ENCODE measurements at places on chromosomes 7 and 10. TPM values are rescaled to one million over a fixed set of nuclear protein-coding genes. Genes with fewer than 3 reads are reported as not detected.
A peak's percentile ranks its signal among the peaks of the same experiment; 100 is the strongest.

DNA sequence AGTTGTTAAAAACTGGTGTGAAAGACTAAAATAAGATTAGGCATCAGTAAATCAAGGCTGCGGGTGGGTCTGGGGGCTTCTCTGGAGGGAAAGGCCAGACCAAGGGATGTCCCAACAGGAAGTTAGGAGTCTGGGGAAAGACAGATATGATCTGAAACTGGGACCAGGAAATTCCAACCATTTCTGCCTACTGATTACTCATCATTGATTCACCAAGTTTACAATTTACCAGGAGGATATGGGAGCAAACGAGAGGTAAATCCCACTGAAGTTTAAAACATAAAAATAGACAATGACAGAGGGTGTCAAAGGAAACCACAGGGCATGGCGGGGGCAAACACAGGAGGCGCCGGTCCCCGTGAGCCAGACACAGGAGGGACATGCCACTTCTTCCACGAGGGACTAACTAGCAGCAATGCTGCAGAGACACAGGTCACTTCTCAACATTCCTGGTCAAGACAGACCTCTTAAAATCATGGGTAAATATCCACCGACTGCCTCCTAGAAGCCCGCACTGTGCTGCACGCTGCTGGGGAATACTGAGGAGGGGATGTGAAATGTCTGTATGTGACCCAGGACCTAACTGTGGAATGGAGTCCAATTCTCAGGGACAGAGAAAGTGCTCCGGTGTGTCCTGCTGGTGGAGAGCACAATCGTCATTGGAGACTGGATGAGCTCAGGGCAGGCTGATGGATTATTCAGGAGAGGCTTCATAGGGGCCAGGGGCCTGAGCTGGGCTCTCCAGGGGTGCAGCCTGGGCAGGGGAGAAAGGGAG is 153.4 kb upstream of the KLF14 start:
- no peak for DNase-seq

DNA sequence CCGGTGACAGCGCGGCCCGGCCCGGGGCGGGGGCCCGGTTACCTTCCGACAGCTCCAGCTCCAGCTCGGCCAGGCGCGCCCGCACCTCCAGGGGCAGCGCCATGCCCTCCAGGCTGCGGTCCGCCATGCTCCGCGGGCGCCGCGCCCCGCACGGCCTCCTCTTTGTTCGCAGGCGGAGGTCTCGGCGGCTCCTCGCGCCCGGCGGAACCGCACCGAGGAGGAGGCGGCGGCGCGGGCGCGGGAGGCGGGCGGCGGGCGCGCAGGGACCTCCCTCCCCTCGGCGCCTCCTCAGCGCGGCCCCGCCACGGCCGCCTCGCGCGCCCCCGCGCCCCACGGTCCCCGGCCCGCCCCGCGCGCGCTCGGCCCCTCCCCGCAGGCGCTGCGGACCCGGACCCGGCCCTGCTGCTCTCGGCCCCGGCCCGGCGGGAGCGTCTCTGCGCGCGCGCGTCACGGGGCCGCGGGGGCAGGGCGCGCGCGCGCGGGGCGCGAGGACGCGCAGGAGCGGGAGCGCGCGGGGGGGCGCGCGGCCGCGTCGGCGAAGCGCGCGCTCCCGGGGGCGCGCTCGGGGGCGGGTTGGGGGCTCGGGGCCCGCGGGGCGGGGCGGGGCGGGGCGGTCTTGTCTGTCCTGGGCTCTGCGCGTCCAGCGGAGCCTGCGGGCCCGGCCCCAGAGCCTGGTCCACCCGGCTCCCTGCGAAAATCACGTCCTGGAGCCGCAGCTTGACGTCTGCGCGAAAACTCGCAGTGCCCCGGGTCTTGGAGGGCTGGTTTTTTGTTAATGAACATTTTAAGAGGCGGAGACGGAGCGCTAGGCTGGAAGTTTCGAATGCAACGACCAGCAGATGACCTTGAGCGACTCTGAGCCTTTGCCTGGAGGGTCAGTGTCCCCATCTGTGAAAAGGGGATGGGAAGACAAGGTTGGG is at the start of gene DIP2C:
DIP2C (minus strand) TSS at position 217 of the 920 bp plus-strand sequence; CDS start at position 127, 90 bp downstream.
- no peak for DNase-seq

GRCh38 chr7:51243631-51244030 is 73.0 kb downstream of the COBL start:
- DNase-seq = no peak

DNA sequence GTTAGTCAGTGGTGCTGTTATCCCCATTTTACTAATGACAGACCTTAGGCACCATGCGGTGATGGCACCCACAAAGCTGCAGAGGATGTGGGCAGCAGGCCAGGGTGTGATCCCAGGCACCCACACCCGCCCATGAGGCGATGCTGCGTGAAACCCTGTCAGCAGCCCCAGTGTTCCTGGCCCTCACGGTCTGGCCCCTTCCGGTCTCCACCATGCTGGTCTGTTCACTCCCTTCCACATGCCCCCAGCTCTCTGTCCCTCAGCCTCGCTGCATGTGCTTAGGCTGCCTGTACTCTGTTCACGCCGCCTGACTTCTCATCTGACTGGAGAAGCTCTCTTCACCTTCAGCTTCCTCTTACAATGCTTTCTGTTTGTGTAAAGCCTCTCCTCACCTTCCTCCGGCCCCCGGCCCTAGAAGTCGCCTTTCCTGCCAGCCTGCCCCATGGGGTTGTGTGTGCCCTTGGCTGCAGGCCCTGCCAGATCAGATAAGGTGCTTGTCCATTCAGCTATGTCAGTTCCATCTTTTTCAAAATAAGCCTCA is 17.6 kb upstream of the ORAI2 start:
- no peak for DNase-seq

- no peak for DNase-seq
Measured at GRCh38 chr10:120979435-120980278, 128.5 kb downstream of the WDR11 start.

DNA sequence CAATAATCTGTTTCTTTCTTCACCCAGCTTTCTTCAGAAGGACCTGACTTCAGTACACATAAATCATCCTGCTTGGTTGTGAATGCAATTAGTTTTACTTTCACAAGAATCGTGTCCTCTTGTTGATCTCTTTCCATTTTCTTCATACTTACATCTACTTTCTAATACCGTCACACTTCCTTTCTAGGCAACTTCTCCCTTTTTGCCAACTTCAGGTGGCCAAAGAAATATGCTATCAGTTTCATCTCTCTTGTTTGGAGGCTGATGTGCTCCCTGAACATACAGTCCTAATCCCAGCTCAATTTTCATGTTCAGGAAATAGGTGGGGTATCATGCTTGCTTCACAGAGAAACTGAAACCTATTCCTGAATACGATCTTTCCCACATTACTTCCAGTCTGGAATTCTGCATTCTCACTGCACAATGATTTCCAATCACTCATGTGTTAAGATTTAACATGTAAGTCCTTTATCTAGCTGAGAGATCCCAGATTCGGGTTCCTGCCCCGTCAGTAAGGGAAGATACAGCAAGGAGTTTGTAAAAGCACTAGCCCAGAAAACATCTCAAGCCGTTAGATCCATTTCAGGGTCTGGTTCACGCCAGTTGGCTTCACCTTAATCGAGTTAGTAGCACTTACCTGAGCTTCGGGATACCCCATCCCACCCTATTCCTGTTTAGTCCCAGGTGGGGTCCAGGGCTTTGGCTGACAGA is 994 bp downstream of the SLC25A28 start:
- DNase-seq = peak; percentile 54

GRCh38 chr7:155883491-155884224 is 71.4 kb upstream of the SHH start:
- DNase-seq = no peak

DNA sequence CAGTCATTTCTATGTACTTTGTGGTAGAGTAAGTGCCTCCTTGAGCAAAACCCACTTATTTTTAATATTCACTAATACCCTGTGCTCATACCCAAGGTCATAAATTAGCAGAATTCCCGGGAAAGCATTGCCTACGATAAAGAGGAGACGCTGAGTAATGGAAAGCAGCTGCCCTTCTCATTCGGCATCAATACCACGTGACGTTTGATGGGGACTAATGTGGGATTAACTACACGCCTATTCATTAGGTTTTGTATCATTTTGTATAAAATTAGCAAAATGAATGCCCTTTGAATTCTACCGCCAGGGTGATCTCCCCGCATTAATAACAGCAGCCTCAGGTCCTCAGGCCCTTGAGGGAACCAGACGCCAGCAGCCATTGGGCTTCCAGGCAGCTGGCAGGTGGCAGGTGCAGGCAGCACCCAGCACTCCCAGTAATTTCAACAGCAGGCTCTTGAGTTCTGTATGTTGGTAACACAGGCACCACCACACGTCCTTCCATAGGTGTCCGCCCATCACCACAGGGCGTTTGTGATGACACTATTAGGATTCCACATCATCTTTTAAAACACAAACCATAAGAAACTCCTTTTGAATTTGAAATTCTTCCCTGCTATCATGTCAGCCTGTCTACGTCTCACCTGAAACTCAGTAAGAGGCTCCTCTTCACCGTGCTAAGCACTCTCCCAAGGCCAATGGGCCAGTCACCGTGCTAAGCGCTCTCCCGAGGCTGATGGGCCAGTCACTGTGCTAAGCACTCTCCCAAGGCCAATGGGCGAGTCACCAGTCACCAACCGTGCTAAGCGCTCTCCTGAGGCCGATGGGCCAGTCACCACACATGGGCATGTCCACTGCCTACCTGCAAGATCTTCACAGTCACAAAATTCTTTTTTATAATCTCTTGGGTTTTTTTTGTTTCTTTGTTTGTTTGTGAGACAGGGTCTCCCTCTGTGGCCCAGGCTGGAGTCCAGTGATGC is 509.4 kb downstream of the PTPRN2 start:
- no peak for DNase-seq

GRCh38 chr7:137213744-137214143 is 129.8 kb downstream of the PTN start:
- no peak for DNase-seq

DNA sequence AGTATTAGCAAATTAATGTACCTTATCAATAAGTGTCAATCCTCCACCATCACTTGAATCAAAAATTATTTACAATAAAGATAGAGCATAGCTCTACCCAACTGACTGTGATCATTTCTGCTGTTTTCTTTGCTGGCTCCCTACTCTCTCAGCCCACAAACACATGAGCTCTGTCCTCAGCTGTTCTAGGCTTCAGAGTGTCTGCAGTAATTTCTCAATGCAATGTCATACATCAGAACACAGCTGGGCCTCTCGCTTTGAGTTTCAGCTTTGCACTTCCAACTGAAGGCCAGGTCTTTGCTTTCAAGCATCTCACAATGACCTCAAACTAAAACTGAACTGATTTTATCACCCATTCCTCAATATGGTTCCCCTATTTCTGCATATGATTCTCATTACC is 55.7 kb downstream of the RNF133 start:
- DNase-seq = no peak

LAMB1 gene
- not detected for polyA plus RNA-seq

DNA sequence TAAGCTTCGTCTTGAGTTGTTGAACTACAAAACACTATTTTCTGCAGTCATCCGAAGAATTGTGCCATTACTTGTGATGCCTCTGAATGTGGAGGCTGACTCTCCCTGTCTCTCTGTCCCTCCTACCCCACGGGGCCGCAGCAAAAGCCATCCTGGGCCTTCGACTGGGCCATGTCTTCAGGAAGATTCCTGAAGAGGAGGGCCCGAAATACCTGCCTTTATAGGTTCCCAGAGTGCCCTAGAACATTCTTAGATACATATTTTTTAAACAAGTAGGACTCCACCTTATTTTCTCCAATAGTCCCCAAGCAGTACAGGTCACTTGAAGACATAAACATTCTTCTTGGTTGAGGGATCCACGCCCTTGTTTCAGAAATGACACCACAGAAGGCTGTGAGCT is 8.1 kb downstream of the IGFBP3 start:
- DNase-seq = no peak

DNA sequence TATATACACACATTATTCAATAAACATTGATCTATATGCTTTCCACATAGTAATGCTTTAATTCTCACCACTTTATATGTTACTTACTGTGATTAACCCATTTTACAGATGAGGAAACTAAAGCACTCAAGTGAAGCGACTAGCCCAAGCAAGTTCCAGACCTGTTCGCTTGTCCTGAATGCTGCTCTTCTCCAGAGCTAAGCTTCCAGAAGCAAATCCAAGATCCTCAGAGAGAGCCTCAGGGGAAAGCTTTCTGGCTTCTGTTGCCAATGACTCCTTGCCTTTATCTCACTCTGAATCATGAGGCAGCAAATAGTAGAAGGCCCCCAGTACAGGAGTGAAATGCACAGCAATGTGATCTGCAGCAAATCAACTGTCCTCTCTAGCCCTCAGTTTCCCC is 32.2 kb downstream of the XPNPEP1 start:
- DNase-seq = no peak

DNA sequence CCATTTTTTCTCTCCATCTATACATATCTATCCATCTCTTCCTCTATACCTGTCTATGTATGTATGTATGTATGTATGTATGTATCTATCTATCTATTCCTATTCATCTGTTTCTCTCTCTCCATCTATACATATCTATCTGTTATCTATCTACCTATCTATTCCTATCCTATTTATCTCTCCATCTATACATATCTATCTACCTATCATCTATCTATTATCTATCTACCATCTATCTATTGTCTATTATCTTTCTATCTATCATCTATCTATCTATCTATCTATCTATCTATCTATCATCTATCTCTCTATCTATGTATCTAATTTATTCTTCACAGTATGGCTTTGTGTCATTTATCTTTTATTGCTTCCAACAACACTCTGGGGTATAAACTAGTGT is 1124.4 kb downstream of the TYW1 start:
- no peak for DNase-seq

GRCh38 chr7:46990761-46991160 is 591.1 kb downstream of the TNS3 start:
- no peak for DNase-seq

DNA sequence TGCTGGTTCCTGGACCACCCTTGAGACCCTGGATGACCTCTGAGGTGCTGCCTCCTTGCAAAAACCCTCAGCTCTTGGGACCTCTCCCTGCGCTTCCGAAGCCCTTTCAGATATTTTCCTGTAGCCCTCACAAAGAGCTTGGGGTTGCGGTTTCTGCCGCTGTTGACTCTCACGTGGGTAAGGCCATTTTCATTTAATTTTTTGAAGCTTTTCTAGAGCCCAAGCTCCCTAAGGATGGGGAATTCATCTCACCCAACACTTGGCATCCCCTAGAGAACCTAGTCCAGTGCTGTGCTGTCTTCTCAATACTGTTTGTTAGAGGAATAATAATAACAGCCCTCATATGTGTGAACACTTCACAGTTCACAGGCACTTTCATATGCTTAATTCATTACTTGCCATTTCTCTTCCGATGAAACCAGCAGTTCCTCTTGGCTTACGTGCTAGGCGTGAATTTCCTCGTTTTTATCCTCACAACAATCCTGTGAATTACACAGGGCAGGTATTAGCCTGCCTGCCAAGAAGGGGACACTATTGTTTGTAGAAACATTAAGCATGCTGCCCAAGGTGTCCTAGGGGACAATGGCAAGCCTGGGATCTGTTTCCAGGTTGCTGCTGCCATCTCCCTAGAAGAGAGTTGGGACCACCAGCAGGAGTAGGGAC is 71.6 kb upstream of the CTBP2 start:
- no peak for DNase-seq

DNA sequence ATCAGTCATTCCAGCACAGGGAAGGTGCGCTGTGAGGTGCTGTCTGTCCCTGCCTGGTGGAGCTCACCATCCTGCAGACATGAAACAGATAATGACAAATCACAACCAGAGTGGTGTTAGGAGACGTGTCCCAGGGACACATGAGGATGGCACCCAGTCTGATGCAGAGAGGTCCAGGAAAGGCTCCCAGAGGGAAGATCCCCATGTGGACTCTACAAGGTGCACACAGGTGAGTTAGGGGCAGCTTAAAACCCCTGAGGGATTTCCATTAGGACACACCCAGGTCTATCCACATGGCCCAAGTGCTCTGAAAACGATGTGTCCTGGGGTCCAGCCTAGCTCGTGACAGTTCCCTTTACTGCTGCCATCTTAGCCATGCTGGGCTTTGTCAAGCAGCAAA is 91.4 kb downstream of the ADARB2 start:
- DNase-seq = no peak

GBX1 gene
- polyA plus RNA-seq = not detected

EN2 gene
- polyA plus RNA-seq = not detected
